ENCODE measurements at places on chromosomes 16 and 17. TPM values are rescaled to one million over a fixed set of nuclear protein-coding genes. Genes with fewer than 3 reads are reported as not detected.
A peak's percentile ranks its signal among the peaks of the same experiment; 100 is the strongest.

The CCDC200 gene
- not detected for total RNA-seq

The FBXL16 gene
- total RNA-seq, result 0.72 TPM

The LITAFD gene
- total RNA-seq, result not detected

The SOST gene
- total RNA-seq, result not detected

The RCVRN gene
- total RNA-seq, result not detected

The CCL23 gene
- not detected for total RNA-seq

The ADAM11 gene
- not detected for total RNA-seq

The GCGR gene
- not detected for total RNA-seq

The CHST5 gene
- 2.3 TPM for total RNA-seq

The TGFB1I1 gene
- total RNA-seq, result 36.0 TPM

The TMIGD1 gene
- not detected for total RNA-seq

- no peak for DNase-seq
Measured at GRCh38 chr17:31433091-31433790, 41.8 kb downstream of the RAB11FIP4 start.

DNA sequence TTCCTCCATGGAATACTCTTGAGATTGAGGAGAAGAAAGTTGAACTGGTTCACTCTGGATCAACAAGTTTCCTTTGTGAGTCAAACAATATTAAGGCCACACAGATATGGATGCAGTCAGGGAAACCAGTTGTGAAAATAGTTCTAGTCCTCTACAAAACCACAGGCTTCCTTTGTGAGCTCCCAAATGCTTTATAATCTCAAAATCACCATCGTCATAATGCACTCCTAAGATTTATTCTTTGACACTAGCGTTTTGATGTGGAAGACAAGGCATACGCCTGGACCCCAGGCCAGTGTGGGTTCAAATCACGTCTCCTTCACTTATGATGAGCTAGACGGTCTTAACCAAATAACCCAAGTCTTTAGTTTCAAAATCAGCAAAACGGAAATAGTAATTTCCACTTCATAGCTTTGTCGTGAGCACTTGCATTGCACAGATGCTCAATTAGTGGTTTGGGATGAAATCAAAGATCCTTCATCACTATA, 142.6 kb downstream of the STX8 start:
- peak; percentile 36 for DNase-seq

- peak; percentile 73 for DNase-seq
Measured at GRCh38 chr16:12097523-12098428, 121.2 kb downstream of the SNX29 start.

GRCh38 chr16:53417011-53417410, 17.3 kb upstream of the RBL2 start:
- no peak for DNase-seq

GRCh38 chr16:2977440-2977839, 2.8 kb downstream of the PKMYT1 start:
- no peak for DNase-seq

- no peak for DNase-seq
Measured at GRCh38 chr17:54172096-54172984, 349.6 kb downstream of the KIF2B start.

DNA sequence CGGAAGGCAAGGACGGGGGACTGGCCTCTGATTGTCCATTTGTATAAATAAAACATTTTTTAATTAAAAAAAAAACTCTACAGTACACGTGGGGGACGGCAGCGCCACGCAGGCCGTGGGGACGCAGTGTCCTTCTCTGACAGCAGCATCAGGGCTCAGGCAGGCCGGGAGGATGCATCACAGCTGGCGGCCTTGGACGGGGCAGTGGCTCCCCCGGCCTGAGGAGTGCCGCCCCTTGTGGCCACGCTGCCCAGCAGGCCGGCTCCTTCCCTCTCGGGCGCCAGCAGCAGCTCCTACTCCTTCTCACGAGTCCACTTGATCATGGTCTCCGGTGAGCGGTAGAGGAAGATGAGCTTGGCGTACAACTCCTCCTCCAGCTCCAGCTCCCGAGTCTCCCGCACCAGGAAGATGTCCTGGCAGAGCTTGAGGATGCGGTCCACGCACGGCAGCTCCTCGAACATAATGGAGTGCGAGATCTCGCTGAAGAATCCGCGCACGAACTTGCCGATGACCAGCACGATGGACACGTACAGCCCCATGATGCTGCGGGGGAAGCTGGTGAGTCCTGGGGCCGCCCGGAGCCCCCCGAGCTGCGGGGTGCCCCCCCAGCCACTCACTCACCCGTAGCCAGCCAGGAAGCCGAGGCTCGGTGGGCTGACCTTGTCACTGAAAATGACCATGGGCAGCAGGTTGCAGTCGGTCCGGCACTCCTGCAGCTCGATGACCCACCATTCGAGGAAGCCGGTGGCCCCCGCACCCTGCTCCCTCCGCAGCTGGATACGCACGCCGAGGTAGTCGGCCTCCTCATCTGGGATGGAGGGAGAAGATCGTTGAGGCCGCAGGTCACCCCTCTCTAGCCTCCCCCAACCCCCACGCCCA, 9.2 kb downstream of the CTU2 start:
- DNase-seq, result no peak

- DNase-seq, result no peak
Measured at GRCh38 chr16:65958086-65958485, 408.4 kb upstream of the CDH5 start.

- DNase-seq, result no peak
Measured at GRCh38 chr17:61394630-61395408, 4.8 kb upstream of the TBX2 start.

DNA sequence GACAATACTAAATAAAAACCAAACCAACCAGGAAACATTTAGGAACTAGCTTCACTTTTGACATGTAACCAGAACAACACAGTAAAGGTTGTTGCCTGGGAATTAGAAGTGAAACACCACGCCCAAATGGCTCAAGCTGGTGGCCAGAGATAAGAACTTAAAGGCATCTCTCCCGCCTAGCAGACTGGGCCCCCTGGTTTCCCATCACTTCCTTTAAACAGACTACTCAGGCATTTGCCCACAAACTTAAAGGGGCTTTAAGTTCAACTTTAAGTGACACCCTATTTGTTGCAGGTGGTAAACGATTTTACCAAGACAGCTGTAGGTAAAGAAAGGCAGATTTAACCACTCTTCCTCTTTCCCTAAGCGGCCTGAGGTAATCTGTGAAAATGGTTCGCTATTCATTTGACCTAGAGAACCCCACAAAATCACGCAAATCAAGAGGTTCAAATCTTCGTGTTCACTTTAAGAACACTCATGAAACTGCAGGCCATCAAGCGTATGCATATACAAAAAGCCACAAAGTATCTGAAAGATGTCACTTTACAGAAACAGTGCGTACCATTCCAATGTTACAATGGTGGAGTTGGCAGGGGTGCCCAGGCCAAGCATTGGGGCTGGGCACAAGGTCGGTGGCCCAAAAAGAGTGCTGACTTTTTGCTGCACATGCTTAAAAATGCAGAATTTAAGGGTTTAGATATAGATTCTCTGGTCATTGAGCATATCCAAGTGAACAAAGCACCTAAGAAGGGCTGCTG, 40.8 kb upstream of the BPTF start:
- DNase-seq, result peak; percentile 42

- DNase-seq, result no peak
Measured at GRCh38 chr17:82776454-82776853, 24.6 kb downstream of the TBCD start.

DNA sequence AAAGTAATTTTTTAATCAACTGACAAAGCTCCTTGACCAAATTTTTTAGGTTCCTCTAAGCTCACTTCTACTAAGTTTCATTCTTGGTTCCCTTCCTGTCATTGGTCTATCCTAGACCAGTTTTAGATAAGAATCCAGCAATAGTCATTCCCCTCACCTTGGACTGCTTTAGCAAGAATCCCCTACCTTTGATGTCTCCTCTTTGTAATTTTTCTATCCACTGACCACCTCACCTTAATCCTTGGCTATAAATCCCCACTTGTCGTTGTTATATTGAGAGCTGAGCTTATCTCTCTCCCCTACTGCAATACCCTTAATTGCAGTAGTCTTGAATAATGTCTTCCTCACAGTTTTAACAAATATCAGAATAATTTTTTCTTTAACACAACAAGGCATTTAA, 107.2 kb downstream of the USP32 start:
- DNase-seq, result no peak

- DNase-seq, result no peak
Measured at GRCh38 chr16:85222155-85222863, 110.0 kb upstream of the CIBAR2 start.

GRCh38 chr17:40813804-40814203, 8.6 kb downstream of the KRT10 start:
- no peak for DNase-seq

GRCh38 chr17:17120701-17121100, 78.4 kb downstream of the MPRIP start:
- DNase-seq, result no peak

DNA sequence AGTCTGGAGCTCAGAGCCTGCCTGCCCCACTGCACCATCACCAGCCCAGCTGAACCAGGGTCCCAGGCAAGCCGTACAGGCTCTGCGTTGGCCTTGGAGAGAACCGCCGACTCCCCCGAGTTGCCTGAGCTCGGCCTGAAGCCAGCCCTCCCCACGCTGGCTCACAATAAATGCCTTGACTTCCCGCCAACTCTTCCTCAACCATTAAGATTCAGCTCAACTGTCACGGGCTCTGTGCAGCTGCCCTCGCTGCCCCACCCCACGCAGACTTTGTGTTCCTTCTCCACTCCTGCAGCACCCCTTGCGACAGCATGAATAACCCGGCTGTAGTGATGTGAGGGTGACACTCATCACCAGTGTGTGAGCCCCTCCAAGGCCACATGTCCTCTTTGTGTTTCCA, 4.8 kb upstream of the QPRT start:
- DNase-seq, result peak; percentile 77

DNA sequence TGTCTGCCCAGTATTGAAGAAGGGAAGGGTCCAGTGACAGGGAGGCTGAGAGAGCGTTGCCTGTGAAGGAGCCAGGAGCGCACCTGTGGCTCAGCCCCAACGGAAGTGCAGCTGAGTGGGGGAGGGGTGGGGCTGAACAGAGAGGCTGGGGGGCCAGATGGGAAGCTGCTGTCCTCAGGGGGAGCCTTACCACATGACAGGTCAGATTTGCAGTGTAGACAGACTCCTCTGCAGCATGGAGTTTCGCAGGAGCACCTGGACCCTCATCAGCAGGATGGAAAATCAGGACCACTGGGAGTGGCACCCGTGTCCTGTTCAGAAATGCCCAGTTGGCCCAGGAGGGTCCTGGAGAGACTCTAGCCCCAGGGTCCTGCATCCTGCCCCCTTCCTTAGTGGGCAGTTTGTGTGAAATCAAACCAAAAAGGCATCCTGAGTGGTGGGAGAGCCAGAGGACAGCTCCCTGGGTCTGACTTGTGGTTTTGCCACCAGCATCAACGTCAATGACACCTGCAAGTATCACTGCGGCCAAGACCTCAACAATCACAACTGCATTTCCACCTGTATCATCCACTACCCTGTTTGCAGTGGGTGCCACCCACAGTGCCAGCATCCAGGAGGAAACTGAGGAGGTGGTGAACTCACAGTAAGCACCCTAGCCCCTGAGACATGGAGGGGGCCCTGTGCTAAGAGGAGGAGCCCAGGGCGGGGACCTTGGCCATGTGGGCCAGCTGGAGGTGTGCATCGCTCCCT, 7.8 kb downstream of the CD300A start:
- no peak for DNase-seq

- no peak for DNase-seq
Measured at GRCh38 chr17:18040261-18040858, 1.2 kb downstream of the GID4 start.

GRCh38 chr16:88866151-88866920, at the start of gene PABPN1L:
TSS of gene PABPN1L (minus strand) at chr16:88866660. CDS start at chr16:88866606, 54 bp downstream.
- no peak for DNase-seq

DNA sequence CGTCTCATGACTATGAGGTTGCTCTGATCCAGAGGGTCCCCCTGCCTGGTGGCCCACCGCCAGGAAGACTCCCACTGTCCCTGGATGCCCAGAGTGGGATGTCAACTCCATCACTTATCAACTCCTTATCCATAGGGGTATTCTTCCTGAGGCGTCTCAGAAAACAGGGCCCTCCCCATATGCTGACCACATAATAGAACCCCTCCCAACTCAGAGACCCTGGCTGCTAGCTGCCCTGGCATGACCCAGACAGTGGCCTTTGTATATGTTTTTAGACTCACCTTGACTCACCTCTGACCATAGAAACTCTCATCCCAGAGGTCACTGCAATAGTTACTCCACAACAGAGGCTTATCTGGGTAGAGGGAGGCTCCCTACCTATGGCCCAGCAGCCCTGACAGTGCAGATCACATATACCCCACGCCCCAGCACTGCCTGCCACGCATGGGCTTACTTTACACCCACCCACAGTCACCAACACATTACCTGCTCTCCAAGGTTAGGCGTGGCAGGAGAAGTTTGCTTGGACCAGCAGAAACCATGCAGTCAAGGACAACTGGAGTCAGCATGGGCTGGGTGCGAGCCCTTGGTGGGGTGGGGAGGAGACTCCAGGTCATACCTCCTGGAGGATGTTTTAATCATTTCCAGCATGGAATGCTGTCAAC, 2.3 kb upstream of the G6PC1 start:
- DNase-seq, result no peak

GRCh38 chr17:7242717-7243452, 636 bp upstream of the GABARAP start:
- DNase-seq, result peak; percentile 98

GRCh38 chr17:43694081-43694870, 32.6 kb upstream of the MEOX1 start:
- DNase-seq, result peak; percentile 93

GRCh38 chr17:14360856-14361255, 60.0 kb downstream of the HS3ST3B1 start:
- no peak for DNase-seq

- peak; percentile 84 for DNase-seq
Measured at GRCh38 chr16:81445143-81445961, 744 bp downstream of the CMIP start.

Data from stomach (tissue), 19 donors.